ENCODE measurements at places on chromosomes 11 and 22. TPM values are rescaled to one million over a fixed set of nuclear protein-coding genes. Genes with fewer than 3 reads are reported as not detected.

DNA sequence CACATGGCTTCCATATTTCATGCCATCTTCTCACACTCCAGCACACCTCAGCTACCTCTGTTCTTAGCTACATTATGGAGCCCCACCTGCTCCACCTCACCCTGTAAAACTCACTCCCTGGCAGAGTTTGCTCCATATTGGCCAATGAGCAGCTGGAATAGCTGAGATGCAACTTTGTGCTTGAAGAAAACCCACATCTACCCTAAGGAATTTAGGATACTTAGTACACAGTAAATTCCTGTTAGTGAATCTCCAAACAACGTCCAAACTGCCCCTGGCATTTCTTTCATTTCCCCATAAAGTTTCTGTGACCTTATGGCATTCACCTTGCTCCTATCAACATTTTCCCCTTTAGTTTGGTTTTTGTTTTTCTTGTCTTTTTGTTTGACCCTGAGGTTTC is 2.2 kb upstream of the VWCE start:
- no peak for DNase-seq

GRCh38 chr22:46587492-46588278 is 32.5 kb upstream of the GRAMD4 start:
- DNase-seq: peak; percentile 48

Gene OR10A3
- total RNA-seq: not detected

Gene FOSL1
- 0.47 TPM for total RNA-seq

DNA sequence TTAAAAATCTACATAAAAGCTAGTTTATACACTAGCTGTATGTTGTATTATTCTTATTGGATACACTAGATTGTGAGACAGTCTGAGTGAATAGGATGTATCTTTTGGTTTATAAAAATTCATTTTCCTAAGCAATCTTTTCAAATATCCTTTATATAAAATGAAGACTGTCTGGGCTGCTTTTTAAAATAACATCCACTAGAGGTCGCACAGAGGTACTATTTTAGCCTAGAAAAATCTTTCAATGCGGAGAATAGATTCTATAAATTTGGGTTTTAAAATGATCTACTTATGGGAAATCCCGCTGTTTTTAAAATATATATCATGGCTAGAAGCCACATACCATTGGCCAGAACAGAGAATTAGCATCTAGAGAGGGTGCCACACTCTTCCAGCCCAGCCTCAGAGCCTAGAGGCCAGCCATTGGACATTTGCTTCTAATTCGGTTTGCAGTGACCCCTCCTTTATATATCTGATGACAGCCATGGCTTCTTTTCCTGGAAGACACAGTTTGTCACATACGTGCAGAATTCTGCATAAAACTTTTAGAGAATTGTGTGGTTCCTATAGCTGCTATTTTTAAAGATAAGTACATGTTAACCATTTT is 7.3 kb downstream of the C11orf97 start:
- DNase-seq: no peak

Gene CDCA5
- 1.3 TPM for total RNA-seq

- no peak for DNase-seq
Observed at GRCh38 chr11:19905280-19905853, 192.7 kb downstream of the NAV2 start.

DNA sequence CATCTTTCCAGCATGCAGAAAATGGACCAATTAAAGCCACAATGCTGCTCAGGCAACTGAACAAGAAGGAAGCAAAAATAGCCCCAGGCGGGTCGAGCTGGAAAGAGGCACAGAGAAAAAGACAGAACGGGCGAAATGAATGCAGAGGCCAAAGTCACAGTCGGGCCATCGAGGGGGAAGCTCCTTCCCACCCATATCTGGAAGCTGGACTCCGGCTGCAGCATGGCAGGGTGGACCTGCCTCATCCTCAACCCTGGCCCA is 58.6 kb upstream of the PRDM11 start:
- DNase-seq: no peak

Gene RTL10
- 6.6 TPM for total RNA-seq

GRCh38 chr11:90252053-90252452 is 29.2 kb upstream of the CHORDC1 start:
- no peak for DNase-seq

Gene TUBA8
- 253 TPM for total RNA-seq

DNA sequence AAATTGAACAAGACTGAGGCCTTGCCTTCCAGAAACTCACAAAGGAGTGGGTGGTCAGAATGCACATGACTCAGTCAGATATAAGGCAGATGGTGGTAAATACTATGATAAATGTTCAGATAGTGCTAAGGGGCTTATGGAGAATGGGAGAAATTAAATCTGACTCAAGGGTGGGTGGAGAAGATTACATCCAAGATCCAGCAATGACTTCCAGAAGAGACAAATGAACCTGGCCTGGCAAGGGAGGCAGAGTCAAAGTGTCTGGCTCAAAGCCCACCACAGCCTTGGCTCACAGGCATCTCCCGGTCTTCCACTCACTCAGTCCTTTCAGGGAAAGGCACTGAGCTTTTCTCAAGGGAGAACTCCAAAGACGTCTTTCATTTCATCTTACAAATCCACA is 6.1 kb upstream of the ZBTB16 start:
- DNase-seq: no peak
